NCI-H446 (cell line): ENCODE measurements at places on chromosomes 13 and 19.

DNA sequence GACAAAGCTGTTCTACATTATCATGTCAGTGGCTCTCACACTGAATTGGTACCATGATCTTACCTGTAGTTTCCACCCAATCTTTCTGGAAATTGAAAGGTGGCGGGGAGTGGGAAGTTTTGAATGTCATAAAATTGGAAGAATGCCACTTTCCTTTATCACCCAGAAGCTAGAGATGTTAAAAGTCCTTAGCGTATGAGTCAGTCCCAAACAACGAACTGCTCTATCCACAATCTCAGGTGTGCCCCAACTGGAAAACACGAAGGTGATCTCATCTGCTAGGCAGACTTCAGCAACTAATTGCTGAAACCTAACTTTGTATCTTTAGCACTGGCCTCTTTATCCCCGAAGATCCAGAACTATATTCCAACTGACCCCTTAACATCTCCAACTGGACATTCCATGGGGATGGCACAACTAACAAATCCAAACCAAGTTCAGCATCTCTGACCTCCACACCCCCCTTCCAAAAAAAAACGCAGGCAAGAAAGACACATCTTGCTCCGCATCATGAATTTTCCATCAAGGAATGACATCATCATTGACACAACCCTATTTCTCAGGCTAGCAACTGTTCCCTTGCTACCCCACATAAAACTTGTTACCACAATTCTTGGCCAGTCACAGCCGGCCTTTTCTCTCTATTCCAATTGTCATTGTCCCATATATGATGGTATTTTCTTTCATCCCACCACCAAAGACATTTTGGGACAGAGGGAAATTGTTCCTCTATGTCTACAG is 175.4 kb downstream of the KLF12 start:
- no peak for DNase-seq

- peak; percentile 73 for DNase-seq
Measured at GRCh38 chr13:38872693-38873092, 117.9 kb downstream of the STOML3 start.

GRCh38 chr19:57803265-57803593 is 11.5 kb downstream of the ZNF552 start:
- DNase-seq: no peak

DNA sequence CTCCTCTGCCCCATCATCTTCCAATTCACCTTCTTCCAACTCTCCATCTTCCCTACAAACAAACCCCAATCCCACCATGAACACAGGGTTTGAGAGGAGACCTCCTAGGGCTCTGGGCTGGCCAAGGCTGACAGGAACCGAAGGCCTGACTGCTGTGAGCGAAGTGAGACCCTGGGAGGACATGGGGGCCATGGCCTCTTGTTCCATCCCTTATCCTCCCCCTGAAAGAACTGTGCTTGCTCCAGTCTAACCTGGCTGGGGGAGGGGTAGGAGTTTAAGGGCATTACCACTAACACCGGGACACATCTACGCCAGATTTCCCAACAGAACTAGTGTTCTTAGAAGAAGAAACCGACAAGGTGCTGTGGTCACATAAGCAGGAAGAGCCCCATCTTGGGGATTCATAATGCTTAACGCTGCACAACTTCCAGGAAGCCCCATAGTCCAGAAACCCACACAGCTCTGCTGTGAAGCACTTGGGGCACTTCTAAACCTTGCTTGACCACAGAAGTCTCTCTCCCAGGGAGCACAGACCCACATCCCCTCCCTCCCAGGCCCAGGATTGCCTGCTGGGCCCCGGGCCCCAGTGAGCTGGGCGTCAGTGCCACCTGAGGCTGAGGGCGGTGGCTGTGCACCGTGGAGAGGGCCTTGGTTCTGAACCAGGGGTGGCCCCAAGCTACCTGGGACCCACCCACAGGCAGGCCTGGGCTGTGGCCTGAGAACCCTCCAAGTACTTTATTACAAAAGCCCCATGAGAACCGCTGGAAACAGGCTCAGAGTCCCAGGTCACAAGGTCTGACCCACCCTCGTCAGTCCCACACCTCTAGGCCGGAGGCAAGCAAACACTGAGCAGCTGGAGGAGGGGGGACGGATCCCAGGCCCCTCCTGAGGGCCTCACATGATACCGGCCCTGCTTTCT is 18.8 kb downstream of the ZC3H4 start:
- no peak for DNase-seq

DNA sequence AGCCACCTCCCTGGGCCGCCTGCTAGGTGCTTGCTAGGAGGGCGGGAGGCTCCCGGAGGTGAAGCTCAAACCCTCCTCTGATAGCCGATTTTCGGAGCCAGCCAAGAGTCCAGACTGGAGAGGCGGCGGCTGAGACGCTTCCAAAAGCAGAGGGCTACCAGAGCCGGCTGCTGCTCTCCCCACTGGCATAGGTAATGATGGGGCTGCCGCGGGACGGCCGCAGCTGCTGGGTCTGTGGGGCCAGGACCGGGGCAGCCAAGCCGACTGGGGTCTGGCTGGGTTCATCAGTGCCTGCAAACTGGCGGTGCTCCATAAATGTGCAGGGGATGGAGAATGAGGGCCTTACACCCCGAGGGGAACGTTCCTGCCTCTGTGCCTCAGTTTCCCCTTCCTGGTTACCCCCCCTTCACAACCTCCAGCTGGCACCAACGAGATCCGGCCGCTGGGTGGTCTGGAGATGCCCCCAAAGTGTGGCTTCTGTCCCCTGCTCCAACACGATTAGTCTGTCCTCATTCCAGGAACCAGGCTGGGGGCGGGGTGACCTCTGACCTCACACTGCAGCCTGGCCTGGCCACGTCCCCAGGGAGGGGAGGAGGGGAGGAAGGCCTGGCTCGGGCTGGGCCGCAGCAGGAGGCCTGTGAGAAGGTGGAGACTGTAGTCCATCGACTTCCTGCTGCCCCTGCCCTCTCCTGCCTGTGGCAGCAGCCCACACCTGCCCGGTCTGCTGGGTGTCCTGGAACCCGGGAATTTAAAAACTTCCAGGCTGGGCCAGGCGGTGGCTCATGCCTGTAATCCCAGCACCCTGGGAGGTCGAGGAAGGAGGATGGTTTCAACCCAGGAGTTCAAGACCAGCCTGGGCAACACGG is 3.8 kb upstream of the WDR18 start:
- DNase-seq: peak; percentile 27

GRCh38 chr19:30888937-30889336 is 460.3 kb downstream of the TSHZ3 start:
- DNase-seq: no peak

DNA sequence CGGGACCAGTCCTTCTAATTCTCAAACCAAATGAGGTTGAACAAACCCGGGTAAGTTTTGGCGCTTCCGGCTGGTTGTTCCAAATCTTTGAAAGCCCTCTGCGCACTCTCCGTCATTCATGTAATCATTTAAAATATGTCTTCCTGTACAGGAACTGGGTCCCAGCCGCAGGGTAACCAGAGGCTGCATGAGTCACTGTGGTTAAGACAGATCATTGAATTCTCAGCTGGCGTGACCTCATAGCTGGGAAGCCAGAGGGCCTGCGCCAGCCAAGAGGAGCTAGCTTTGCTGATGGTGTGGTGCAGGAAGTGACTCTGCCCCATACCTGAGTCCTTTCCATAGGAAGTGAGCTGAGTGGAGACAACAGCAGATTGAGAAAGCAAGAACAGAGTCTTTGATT is 135.2 kb downstream of the TSHZ3 start:
- no peak for DNase-seq

- DNase-seq: no peak
Measured at GRCh38 chr19:46915386-46915785, 54.6 kb downstream of the ARHGAP35 start.

DNA sequence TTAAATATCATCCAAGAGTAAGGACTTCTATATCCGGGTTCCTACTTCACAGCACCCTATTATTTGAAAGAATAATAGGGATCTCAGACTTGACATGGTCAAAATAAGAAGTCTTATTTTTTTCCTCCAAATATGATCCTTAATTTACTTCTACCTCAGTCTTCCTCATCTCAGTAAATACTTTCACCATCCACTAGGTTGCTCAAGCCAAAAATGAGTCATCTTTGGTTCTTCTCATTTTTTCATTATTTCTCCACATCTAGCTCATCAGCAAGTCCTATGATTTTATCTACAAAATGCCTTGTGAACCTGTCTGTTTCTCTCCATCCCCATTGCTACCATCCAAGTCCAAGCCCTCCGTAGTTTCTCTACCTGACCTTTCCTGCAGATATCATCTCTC is 121.9 kb upstream of the GJB6 start:
- no peak for DNase-seq

- no peak for DNase-seq
Measured at GRCh38 chr19:10881403-10882107, 10.2 kb downstream of the CARM1 start.

DNA sequence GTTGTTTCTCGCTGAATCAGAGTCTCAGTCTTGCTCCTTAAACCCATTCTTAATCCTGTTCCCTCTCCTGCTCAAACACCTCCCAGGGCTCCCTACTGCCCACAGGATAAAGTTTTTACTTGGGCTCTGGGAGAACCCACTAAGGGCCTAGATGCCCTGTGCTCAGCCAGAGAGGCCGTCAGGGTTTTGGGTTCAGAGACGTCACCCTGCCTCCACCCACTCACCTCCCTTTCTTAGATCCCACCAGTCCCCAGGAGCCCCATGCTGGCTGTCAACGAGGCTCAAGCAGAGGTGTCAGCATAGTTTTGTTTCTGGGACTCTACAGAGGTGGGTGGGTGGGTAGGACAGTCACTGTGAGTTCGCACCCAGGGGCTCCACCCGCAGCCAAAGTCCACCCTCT is 15.5 kb upstream of the CYP4F2 start:
- DNase-seq: no peak

DNA sequence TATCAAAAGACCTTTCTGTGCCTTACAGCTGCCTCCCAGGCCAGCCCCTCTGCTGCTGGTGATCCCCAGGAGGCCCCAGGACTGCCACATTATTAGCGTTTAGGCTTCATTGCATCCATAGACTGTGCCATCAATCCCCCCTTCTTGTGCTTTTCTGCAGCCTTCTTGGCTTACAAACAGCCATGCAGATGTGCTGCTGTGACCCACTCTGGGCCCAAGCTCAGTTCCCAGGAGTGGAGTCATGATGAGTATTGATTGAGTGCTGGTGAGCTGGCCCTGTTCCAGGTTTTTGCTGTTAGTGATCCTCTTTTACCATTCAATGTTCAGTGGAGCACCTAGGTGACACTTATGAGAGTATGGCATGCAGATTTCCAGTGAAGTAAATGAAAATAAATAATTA is 59.9 kb upstream of the SLAIN1 start:
- DNase-seq: peak; percentile 37

GRCh38 chr13:87607266-87607665 is 63.9 kb upstream of the SLITRK5 start:
- DNase-seq: no peak

DNA sequence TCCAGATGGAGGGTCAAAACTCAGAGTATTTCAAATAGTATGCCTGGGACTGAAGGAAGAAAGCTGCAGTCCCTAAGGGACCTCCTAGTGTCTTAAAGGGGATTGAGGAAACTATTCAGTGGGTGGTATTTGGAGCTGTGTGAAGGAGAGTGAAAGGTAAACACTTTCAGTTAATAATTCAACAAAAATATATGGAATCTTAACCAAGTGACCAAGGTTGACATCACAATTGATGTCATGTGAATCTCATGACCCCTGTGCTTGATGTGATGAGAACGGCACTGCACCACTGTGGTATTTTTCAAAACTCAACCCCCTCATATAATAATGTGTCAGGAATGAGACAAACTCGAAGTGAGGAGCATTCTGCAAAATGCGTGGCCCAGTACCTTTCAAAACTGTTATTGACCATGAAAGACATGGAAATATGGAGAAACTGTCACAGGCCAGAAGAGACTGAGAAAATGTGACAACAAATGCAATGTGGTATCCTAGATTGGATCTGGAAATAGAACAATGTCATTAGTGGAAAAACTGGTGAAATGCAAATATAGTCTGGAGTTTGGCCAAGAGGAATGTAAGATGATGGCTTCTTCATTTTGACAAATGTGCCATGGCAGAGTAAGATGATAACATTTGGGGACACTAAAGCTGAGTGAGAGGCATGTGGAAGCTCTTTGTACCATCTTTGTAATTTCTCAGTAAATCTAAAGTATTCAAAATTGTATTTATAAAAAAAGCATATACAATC is 553.9 kb downstream of the RFC3 start:
- DNase-seq: no peak

DNA sequence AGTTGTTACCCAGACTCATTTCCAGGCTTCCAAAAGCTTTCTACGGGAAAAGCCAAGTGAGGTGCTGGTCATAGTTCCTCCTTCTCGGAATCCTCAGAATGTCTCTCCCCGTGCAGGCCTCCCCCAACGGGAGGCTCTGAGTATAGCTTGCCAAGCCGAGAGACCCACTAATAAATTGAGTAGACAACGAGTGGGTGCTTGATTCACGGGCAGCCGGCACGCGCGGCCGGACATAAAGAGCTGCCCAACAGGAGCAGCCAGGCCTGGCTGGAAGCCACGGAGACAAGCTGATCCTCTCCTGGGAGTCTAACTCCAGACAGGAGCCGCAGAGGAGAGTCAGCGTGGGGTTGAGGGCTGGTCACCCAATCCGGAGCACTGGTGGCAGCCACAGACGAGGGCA is 43.4 kb upstream of the MEDAG start:
- no peak for DNase-seq
